HT-29 (cell line): ENCODE measurements at places on chromosomes 7 and 10.

- DNase-seq: no peak
Observed at GRCh38 chr7:30661926-30662325, 20.3 kb downstream of the CRHR2 start.

- DNase-seq: no peak
Observed at GRCh38 chr7:29612596-29612995, 49.0 kb downstream of the PRR15 start.

- no peak for DNase-seq
Observed at GRCh38 chr7:96784597-96784996, 75.0 kb upstream of the SEM1 start.

DNA sequence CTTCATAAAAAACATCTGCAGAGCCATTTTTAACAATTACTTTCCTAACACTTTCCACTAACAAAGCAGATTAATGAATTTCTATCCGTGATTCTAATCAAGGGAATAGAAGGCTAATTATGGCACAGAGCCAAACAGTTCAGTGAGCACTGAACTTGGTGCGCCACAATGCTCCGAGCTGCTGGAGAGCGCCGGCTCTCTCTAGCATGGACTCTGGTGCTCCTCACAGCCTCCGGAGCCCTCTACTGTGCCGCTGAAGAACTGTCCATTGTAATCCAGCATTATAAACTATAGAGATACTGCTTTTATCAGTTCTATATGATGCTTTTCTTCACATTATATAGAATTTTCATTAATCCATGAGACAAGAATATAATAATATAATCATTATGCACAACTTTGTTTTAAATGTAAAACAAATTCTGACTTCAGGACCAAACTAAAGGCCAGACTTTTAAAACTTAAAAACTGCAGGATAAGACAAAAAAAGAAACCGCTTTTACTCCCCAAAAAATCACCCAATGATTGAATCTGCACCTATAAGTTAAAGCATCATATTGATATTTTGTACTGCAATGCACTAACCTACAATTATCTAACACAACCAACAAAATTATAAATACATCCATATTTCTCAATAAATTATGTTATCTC lies 123.6 kb downstream of the RNF32 start:
- DNase-seq: peak; percentile 91

DNA sequence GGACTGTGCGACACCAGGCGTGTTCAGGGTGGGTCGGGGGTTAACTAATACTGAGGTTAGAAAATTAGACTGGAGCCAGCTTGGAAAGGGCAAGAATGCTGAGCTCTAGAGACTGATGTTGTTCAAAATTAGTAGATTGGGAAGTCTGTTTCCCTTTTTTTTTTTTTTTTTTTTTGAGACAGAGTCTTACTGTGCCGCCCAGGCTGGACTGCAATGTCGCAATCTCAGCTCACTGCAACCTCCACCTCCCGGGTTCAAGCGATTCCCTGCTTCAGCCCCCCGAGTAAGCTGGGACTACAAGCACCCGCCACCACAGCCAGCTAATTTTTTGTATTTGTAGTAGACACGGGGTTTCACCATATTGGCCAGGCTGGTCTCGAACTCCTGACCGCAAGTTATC lies 2.7 kb upstream of the CPVL start:
- no peak for DNase-seq

DNA sequence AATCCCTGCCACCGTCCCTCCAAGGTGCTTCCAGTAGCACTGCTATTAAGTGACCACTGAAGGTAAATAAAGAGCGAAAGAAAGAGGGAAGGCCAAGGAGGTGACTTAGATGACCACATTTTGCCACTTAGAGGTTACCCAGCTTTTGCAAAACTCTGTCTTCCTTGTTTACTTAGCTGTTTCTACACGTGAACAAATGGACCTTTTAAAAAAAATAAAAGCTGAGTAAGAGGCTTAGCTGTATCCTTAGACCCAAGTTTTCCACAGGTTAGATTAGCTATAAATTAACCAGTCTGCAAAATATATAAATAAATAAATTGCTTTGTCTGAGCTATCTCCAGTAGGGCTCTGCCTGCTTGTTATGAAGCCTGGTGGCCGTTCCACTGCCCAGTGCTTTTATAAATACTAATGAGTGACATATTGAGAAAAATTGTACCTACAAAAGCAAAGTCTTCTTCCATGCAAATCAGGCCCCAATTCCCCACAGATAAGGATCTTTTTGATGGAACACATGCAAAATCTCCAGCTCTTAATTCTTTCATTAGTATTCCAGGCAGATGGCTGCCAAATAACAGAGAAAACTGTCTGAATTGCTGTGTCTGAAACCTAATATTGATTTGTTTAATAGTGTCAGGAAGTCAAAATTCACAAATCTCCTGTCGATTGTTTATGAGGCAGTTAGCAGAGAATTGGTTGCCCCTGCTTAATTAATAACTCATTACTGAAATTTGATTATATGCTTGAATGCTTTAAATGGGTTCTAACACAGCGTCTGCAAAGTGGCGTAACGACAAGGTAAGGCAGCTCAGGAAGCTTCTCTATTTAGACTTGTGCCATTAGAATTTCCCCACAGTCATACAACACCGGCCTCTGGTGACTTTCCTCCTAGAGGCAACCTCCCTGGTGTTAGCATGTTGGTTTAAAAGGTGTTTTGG lies 176.7 kb downstream of the EMX2 start:
- no peak for DNase-seq

DNA sequence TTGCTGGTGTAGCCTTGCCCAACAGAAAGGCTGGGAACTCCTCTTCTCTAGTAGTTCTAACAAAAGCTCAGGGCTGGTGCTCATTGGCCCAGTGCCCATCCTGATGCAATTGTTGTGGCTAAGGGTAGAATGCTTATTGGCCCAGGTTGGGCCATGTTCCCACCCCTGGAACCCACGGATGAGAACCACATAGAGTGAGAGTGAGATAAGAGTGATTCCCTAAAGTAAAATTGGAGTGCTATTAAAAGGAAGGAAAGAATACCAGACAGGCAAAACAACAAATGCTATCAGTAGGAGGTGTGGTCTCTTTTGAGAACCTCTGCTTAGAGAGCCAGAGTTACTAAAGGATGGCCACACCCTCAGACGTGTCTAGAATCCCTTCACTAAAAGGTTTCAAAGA lies 49.2 kb downstream of the LGI1 start:
- no peak for DNase-seq

DNA sequence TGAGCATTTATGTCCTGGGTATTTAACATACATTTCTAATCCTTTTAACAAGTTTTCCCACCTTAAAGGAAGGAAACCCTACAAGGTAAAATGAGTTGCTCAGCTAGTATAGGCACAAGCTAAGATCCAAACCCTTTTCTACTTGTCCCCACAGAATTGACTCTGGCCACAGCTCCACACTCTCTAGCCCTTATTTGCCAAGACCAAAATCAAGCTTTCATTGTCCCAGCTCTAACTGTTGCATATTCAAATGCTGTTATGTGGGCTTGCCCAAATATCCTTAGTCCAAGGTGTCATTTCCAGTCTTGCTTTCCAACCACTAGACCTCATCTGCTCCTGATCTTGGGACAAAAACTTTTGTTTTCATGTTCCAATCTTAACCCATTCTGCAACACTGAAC lies 31.3 kb upstream of the LSM8 start:
- DNase-seq: no peak

DNA sequence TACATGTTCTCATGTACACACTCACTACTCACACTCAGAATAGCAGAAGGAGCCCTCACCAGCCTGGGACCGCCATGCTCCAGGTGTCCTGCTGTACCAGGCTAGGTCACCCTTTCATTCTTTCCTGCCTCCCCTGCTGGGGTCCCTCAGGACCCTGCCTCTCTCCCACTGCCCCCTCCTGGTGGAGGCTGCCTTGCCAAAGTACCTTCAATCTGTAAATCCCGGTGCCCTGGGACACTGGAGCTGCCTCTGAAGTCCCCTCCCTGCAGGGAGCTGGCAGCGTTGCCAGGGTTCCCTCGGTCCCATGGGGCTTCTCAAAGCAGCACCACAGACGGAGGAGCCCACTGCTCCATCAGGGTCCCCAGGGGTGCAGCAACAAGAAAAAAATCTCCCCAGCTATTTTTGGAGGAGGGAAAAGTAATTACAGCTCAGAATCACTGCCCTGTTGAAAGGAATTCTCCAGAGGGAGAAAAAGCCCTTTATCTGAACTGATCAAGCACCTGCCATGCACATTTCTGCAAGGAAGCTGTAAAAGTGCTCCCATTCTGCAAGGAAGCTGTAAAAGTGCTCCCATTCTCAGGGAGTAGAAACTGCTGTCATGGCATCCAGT lies 259.9 kb downstream of the PTPRN2 start:
- no peak for DNase-seq

DNA sequence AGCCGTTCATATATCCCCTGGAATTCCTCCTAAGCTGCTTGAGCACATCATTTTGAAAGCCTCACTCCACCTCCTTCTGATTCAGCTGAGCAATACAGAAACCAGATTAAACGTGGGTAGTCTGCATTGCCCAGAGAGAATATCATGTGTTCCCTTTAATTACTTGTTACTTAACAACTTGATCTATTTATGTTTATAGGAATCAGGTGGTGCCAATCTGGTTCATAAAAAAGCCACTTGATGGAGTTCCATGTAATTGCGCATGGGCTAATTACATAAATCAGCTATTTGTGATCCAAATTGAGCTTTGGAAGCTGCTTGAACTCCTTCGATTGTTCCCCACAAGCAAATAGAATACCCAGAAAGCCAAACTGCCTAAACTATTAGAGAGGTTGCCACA lies 114.7 kb upstream of the ADCY1 start:
- no peak for DNase-seq

DNA sequence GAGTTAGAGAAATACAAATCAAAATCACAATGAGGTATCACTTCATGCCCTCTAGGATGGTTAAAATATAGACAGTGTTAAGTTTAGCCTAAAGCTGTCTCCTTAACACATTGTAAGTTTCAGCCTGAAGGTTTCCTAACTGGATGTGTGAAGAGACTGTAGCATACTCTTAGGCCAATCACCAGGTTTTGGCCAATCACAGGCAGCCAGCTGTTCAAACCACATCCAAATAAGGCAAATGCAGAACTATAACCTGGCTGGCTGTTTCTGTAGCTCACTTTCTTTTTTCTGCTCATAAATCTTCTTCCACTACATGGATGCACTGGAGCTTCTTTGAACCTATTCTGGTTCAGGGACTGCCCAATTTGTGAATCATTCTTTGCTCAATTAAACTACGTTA lies 19.7 kb downstream of the ESYT2 start:
- DNase-seq: no peak

- DNase-seq: no peak
Observed at GRCh38 chr10:102163342-102163989, 11.3 kb downstream of the NOLC1 start.

GRCh38 chr10:130551676-130552075 lies 415.5 kb downstream of the GLRX3 start:
- no peak for DNase-seq

DNA sequence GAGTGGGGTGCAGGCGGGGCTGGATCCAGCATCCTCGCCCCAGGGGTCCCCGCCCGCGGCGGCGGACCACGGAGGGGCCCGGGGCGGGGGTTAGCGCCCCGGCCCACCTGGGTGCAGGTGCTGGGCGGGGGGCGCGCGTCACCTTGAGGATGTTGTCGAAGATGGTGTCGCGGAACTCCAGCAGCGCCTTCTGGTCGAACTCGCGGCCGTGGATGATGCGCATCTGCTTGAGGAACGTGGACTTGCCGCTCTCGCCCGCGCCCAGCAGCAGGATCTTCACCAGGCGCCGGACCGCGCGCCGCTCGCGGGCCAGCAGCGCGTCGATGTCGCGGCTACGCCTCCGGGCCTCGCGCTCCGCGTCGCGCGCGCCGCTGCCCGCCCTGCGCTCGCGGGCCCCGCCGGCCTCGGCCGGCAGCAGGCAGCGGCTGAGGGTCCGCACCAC lies 376 bp downstream of the GNA12 start:
- no peak for DNase-seq

DNA sequence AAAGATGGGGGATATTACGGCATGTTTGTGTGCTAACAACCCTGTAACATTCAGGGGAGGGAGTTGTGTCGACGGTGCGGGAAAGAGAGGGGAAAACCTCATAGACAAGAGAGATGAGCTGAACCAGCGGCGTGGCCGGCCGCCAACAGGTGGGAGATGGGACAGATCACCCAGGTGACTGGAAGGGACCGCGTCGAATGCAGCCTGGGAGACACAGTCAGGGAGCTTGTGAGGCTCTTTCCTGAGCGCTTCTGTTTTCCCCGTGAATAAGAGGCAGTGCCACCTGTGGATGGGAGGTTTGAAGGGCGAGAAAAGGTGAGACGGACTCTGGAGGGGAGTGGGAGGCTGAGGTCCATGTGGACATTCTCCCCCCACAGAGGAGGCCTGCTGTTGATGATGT lies 9.9 kb upstream of the PRKAG2 start:
- DNase-seq: no peak

- no peak for DNase-seq
Observed at GRCh38 chr7:148330124-148330818, 260.3 kb upstream of the C7orf33 start.

DNA sequence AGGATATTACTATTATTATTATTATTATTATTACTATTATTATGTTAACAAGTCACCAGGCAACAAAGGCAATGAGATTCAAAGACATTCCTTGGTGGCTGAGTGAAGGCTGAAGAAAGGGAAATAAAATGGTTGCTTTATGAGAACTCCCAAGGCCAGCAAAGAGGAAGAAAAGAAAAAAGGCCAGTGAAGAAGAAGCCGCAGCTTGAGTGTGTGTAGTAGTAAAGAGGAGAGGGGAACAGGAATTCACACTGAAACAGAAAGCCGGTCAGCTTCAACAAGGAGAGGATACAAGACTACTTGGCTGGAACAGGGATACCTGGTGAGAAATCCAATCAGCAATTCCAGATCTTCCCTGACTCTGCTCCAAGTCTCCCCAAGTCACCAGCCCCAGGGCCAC lies 42.4 kb downstream of the PLXNA4 start:
- DNase-seq: no peak

DNA sequence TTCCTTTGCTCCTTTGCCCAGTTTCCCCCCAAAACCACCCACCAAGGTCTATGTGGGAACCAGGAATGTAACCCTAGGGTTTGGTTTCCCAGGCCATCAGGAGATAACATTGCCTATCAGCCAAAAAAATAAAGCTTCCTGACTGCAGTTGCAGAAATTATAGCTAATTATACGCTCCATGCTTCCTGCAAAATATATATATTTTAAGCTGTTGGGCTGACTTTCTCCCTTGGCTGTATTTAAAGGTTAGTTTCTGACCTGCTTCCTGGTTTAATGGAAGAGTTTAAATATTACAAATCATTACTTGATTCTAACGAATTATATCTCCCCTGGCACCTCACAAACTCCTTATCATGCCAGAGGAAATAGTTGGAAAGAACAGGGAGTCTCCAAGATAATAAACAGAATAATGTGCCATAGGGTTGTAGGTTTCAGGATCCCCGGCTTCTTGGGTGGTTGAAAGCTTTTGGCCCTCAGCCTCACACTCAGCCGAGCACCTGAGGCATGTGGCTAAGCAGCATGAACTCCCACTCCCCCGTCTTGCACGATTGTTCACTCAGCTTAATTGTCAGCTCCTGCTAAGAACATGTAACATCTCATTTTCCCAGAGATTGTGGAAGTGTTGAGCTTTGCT lies 79.9 kb downstream of the FZD1 start:
- no peak for DNase-seq

GRCh38 chr10:114539623-114540022 lies 118.5 kb downstream of the ABLIM1 start:
- no peak for DNase-seq
